HFFc6 (cell line): ENCODE measurements at places on chromosomes 12 and 14.

GRCh38 chr12:48977290-48978281 is 536 bp upstream of the WNT1 start:
- DNase-seq, result peak; percentile 74

DNA sequence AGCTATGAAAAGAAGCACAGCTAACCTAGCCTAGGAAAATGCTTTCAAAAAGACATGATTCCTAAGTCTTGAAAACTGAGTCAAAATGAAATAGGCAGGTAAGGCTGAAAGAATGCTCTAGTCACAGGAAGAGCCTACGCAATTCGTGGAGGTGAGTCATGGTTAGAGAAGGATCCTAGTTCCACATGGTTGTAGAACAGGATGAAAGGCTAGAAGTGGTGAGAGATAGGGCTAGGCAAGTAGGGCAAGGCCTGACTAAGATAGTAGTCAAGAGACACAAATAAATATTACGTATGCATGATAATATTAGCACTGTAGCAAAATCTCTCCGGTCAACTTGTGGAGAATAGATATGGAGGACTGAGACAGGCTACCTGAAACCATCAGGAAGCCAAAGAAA is 47.2 kb downstream of the PLCZ1 start:
- peak; percentile 94 for DNase-seq

GRCh38 chr14:72547999-72548398 is 345.9 kb downstream of the DPF3 start:
- DNase-seq, result no peak

- DNase-seq, result no peak
Measured at GRCh38 chr14:96160076-96160912, 44.3 kb upstream of the BDKRB2 start.

- DNase-seq, result no peak
Measured at GRCh38 chr14:35072226-35072625, 26.2 kb downstream of the FAM177A1 start.

GRCh38 chr12:117034249-117034648 is 65.0 kb downstream of the TESC start:
- DNase-seq, result no peak

GRCh38 chr14:80572666-80573065 is 361.4 kb upstream of the DIO2 start:
- DNase-seq, result no peak

- peak; percentile 78 for DNase-seq
Measured at GRCh38 chr12:89461649-89462612, 62.7 kb downstream of the GALNT4 start.

- DNase-seq, result no peak
Measured at GRCh38 chr14:22131749-22132476, 457.1 kb downstream of the DAD1 start.

- DNase-seq, result no peak
Measured at GRCh38 chr14:99118946-99119345, 153.1 kb downstream of the BCL11B start.

- DNase-seq, result no peak
Measured at GRCh38 chr14:101174522-101174838, 271.0 kb upstream of the RTL1 start.

GRCh38 chr14:89254166-89254909 is 162.7 kb downstream of the FOXN3 start:
- no peak for DNase-seq

DNA sequence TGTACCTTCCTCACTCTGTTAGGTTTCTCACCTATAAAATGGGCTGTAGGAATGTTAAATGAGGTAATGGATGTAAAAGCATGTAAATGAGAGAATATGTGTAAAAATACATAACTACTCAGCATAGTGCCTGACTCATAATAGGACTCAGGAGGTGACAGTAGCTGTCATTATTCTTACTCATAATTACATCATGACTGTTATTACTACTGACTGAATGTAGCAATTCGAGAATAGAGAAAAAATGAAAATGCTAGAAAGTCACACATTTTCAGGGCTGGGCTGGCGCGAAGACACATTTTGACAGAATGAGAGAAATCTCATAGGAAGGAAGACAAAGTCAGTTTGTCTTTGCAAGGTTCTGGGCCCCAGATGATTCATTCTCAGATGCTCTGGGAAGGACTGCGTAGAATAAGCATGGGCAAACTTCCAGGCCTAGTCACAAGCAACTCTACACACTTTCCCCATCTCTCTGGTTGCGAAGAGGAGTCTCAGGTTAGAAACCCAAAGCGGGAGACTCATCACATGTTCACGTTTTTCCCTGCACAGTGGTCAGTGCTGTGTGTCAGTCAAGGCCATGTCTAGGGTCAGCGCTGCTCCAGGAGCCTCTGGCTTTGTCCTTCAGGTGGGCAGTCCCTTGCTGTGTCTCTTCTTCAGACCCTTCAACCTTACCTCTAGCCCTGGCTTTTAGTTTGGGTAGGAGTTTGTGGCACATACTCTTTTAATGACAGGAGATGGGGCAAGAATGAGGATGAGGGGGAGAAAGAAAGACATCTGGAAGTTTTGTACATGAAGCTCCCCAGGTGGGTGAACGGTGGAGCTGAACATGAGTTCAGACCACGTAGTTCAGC is 8.4 kb downstream of the GPRC5A start:
- peak; percentile 95 for DNase-seq

DNA sequence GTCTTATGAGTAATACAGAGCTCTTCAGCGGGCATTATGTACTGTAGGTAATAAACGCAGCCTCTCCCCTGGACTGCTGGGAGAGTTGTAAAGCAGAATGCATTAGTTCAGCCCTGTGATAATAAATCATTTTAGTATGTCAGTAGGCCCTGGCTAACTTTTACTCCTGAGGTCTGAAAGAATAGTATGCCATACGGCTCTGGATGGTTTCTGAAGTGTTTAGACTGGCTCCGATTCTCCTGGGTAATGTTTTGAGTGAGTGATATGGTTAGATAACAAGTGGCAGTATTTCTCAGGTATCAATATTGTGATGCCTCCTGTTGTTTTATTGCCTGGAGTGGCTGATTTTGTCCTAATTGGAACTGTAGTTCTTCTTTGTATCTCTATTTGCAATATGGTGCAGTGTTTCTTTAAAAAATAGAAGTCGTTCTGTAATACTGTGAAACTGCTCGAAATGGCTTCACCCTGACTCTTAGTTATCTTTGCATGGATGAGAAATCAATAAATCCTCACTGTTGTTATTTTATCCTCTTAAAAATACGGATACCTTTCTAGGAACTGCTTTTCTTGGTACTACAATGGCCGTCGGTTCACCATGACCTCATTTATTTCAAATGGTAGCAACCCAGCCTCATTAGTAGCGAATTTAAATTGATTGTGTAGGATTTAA is 100.2 kb downstream of the PDZRN4 start:
- DNase-seq, result no peak

GRCh38 chr12:124995200-124995961 is 1.9 kb downstream of the BRI3BP start:
- DNase-seq, result no peak

DNA sequence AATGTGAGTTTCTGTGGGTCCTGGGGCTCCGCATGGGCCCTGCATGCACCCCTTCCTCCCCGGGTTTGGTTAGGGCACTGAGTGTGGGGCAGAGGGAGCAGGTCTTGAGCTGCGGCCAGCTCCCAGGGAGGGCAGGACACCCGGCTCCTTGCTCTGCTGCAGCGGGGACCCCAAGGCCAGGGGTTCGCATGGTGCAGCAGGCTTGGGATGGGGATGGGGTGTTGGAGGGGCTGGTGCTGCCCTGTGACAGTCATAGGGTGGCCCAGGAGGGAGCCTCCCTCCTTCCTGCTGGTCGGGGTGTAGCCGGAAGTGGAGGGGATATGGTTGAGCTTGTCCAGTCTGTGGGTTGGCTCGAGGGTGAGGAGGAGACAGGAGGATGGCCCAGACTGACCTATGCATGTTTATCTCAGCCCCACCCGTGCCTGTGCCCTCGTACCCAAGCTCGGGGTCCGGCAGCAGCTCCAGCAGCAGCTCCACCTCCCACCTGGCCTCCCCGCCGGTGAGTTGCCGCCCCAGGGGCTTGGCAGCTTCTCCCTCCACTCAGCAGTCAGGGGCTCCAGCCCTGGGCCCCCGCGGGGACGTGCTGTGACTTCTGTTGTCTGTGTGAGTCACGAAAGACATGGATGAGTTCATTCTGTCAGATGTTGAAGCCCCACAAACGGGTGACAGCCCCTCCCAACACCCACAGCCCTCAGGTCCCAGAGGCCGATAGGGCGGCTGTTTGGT is 16.0 kb downstream of the ULK1 start:
- no peak for DNase-seq

- no peak for DNase-seq
Measured at GRCh38 chr12:19630536-19630935, 191.2 kb downstream of the AEBP2 start.

GRCh38 chr12:53589423-53589822 is 36.8 kb downstream of the ATF7 start:
- no peak for DNase-seq

DNA sequence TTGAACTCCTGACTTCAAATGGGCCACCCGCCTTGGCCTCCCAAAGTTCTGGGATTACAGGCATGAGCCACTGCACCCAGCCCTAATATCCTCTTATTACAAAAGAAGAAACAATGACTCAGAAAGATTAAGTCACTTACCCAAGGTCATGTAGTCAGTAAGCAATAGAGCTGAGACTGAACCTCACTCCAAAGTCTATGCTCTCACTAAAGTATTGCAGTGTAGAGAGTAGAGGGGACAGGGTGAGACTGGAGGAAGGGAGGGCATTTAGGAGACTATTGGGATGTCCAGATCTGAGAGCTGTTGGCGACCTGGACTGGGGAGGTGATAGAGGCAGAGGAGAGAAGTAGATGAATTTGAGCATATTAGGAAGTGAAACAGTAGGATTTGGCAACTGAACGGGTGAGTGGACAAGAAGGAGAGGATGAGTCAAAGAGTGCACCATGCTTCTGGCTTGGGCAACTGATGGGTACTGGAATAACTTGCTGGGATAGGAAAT is 11.8 kb downstream of the P2RX7 start:
- DNase-seq, result peak; percentile 25

GRCh38 chr12:65392491-65392890 is 114.0 kb downstream of the MSRB3 start:
- DNase-seq, result no peak

GRCh38 chr12:124184456-124184855 is 110.4 kb upstream of the RFLNA start:
- DNase-seq, result no peak

GRCh38 chr14:23183158-23183470 is 346 bp downstream of the SLC7A8 start:
- DNase-seq, result no peak

DNA sequence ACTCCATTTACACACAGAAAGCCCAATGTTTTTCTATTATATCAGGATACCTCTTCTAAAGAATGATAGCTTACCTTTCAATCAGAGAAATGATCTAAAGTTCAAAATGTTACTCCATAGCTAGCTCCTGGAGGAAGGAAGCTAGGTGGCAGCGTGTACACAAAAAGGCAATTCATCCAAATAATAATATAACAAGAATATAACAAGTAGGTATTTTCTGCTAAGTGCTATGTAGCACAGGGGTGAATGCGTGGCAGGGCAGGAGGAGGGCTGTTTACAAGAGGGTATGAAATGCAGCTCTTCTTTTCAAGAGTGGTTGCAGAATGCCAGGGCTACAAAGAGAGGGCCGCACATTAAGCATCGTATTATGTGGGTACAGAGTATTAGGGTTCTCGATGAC is 663 bp upstream of the SNAPC1 start:
- no peak for DNase-seq

GRCh38 chr12:4417455-4417854 is 28.2 kb downstream of the FGF6 start:
- no peak for DNase-seq

DNA sequence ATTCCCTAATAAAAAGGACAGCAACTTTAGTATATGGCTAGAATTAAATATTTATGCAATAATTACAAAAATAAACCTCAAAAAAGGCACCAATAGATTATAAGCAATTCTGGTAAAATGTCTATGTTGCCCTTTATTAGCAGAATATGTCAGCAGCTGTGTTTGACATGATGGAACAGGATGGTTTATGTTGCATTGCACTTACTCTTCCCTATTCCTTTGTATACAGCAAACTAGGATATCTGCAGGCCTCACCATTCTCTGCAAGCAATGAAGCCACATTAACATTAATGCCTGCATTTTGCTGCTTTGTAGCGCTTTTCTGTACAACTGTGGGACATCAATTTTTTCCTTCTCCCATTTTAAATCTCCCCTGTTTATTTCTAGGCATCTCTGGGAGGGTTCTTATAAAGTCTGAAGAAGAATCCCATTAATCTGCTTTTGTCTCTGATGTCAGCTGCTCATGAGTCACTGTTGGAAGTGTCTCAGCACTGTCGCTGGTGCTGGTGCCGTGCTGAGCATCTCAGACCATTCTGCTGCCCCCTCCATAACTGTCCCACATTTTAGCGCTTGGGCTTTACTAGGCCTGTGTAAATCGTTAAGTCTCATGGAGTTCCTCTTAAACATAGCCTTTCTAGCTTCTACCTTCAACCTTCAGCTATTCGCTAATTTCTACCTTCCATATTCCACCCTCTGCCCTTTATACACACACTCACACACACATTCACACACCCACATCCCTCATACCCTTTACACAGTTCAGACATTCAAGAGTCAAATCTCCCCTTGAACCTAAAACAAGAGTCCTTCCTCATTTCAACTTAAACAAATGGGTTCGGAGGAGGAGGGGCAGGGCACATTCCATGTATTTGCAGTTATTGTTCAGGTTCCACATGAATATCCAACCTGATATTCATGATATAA is 64.4 kb upstream of the TRHDE start:
- no peak for DNase-seq

DNA sequence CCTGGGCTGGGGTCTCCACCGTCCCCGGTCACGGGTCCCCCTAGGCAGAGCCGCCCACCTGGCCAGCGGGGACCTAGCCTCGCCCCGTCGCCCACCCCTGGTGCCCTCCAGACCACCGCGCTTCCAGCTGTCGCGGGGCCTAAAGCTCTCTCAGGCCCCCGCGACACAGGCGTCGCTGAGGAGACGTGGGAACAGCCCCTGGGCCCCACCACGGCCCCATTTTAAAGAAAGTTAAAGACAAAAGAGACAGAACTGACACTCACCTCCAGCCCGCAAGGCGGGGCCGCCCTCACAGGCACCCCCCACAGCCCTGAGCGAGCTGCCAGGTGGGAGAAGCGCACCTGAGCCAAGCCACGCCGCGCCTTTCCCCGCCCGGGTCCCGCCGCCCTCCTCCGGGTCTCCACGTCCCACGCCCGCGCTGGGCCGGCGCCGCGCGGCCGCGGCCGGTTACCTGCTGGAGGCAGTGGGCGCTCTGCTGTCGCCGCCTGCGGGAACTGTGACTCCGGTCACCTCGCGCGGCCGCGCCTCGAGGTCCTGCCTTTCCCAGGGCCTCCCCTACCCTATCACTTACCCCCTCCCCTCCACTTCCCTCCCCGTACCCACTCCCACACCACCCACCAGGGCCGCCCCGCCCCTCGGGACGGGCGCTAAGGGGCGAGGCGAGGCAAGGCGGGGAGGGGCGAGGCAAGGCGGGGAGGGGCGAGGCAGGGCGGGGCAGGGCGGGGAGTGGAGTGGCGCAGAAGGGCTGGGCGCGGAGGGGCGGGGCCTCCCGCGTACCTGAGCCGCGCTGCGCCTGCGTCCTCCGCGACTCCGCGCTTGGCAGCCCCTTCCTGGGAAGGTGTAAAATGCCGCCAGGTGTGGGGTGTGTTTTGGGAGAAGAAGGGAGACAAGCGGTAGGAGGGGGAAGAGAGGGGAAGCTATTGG is 31.2 kb downstream of the TC2N start:
- no peak for DNase-seq

- DNase-seq, result no peak
Measured at GRCh38 chr14:29630566-29631160, 297.0 kb downstream of the PRKD1 start.

- DNase-seq, result no peak
Measured at GRCh38 chr12:109771746-109772621, 58.4 kb downstream of the FAM222A start.
